Tibial nerve (tissue), 4 donors: ENCODE measurements at places on chromosomes 4 and X. TPM values are rescaled to one million over a fixed set of nuclear protein-coding genes. Genes with fewer than 3 reads are reported as not detected.
A peak's percentile ranks its signal among the peaks of the same experiment; 100 is the strongest.

- H3K27me3 ChIP-seq = no peaks in the 10 kb centered on the region
- H3K36me3 ChIP-seq = peaks cover 7% of the 10 kb centered on the region
- H3K4me3 ChIP-seq = no peak overlapping the region
- no peak for DNase-seq
- H3K27ac ChIP-seq = peak overlapping the region; percentile 63
- H3K4me1 ChIP-seq = peaks cover 4% of the 10 kb centered on the region
Observed at GRCh38 chr4:38072578-38072977, 112.4 kb downstream of the PTTG2 start.

GRCh38 chrX:51568586-51568985 lies 50.1 kb downstream of the CENPVL3 start:
- H3K27me3 ChIP-seq = peaks cover 6% of the 10 kb centered on the region
- H3K27ac ChIP-seq = no peak overlapping the region
- no peaks in the 10 kb centered on the region for H3K4me1 ChIP-seq
- no peak overlapping the region for H3K4me3 ChIP-seq

SLC10A4 gene
- 0.90 TPM for total RNA-seq

DNA sequence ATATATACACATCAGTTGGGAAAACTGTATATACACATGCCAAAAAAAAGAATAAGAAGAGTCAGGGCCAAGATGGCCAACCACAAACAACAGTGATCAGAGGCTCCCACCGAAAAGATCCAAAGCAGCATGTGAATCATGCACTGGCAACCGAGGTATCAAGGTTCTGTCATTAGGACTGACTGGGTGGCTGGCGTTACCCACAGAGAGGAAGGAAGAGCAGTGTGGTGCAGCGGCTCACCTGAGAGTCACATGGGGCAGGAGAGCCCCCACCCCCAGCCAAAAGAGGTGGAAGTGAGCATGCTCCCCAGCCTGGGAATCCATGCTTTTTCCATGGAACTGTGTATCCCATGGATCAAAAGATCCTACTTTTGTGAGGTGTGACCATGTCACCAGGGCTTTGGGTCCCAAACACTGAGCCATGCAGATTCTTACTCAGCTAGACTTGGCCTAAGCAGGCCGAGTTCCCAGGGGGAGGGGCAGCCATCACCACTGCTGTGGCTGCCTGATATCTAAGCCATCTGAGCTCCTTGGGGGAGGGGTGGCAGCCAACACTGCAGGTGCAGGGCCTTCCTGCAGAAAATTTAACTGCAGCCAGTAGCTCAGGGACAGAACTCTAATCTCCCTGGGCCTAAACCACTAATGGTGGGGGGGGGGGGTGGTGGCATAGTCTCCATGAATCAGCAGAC lies 52.8 kb downstream of the P2RY10 start:
- H3K4me1 ChIP-seq = no peaks in the 10 kb centered on the region

- no peaks in the 10 kb centered on the region for H3K4me1 ChIP-seq
- H3K36me3 ChIP-seq = no peaks in the 10 kb centered on the region
- no peaks in the 10 kb centered on the region for H3K27me3 ChIP-seq
- H3K27ac ChIP-seq = no peak overlapping the region
Observed at GRCh38 chrX:155959018-155959587, 38.4 kb upstream of the IL9R start.

DNA sequence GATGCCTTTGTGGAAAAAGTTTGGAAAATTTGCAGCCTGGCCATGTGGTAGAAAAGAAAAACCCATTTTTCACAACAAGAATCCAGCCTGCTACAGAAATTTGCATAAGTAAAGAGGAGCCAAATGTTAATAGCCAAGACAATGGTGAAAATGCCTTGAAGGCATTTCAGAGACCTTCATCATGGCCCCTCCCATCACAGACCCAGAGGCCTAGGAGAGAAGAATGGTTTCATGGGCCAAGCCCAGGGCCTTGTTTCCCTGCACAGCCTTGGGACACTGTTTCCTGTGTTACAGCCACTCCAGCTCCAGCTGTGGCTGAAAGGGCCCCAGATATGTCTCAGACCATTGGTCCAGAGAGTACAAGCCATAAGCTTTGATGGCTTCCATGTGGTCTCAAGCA lies 101.4 kb upstream of the LINC00632 start:
- no peak overlapping the region for H3K27ac ChIP-seq
- no peaks in the 10 kb centered on the region for H3K27me3 ChIP-seq
- H3K4me1 ChIP-seq = no peaks in the 10 kb centered on the region
- H3K4me3 ChIP-seq = no peak overlapping the region
- no peak for DNase-seq

- H3K4me1 ChIP-seq = no peaks in the 10 kb centered on the region
- H3K27me3 ChIP-seq = no peaks in the 10 kb centered on the region
- no peak for DNase-seq
- no peaks in the 10 kb centered on the region for H3K36me3 ChIP-seq
Observed at GRCh38 chr4:15117270-15117946, 115.1 kb downstream of the CPEB2 start.

ATP11C gene
- total RNA-seq = 31.9 TPM
